LHCN-M2 (cell line): ENCODE measurements at places on chromosomes 1 and 21. TPM values are rescaled to one million over a fixed set of nuclear protein-coding genes. Genes with fewer than 3 reads are reported as not detected.

GRCh38 chr1:205375835-205376545 is 19.3 kb upstream of the KLHDC8A start:
- DNase-seq = peak; percentile 64

Gene TSPAN2
- 0.11 and 0.90 TPM in 2 replicates for total RNA-seq

DNA sequence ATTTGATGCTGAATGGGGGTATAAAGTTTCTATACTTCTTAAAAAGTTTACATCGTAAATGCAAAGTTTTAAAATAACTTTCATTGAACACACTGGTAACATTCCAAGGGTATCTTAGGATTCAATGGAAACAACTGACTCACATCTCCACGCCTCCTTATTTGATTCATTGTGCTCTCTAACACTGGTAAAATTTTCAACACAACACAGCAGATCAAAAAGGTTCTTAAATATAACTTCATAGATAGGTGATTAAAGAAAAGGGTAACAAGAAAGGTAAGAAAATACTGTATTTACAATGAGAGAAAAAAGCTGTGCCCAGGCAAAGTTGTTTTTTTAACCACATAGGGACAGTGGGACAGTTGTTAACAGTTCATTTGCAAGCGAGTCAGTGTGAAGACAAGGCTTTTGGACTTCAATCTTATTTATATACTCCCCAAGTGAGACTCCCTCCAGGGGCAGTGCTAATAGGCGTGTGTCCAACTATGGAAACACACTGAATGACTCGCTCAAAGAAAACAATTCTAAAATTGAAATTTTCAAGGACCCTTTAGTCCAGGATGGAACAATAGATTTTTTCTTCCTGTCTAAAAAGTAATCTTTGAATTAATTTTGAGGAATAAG is 140.5 kb downstream of the TIAM1 start:
- peak; percentile 77 for DNase-seq

Gene GJA8
- total RNA-seq = not detected in 2 replicates

DNA sequence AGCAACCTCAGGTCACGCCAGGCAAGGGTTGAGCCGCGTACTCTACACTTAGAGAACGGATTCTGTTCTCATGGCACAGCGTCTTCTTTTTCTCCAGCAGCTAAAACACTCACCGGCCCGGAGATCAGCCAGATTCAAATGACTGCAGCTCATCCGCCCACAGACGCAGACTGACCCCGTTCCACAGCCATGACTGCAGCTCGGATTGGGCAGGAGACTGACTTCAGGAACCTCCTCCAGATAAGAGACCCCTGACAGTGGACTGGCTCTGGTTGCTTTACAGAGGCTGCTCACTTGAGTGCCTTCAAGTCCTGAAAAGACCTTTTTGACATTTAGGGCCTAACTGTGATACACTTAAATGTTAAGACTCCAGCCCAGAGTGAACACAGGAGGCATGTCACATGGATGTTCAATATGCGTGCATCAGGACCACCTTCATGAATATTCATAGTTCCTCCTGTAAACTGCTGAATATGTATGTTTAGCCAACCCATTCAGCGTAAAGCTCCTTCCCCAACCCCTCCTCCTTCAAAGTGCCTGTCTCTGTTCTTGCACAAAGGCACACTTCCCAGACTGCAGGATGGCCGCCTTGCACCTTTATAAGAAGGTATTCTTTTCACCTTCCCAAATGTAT is 42.6 kb downstream of the BACE2 start:
- DNase-seq = no peak

DNA sequence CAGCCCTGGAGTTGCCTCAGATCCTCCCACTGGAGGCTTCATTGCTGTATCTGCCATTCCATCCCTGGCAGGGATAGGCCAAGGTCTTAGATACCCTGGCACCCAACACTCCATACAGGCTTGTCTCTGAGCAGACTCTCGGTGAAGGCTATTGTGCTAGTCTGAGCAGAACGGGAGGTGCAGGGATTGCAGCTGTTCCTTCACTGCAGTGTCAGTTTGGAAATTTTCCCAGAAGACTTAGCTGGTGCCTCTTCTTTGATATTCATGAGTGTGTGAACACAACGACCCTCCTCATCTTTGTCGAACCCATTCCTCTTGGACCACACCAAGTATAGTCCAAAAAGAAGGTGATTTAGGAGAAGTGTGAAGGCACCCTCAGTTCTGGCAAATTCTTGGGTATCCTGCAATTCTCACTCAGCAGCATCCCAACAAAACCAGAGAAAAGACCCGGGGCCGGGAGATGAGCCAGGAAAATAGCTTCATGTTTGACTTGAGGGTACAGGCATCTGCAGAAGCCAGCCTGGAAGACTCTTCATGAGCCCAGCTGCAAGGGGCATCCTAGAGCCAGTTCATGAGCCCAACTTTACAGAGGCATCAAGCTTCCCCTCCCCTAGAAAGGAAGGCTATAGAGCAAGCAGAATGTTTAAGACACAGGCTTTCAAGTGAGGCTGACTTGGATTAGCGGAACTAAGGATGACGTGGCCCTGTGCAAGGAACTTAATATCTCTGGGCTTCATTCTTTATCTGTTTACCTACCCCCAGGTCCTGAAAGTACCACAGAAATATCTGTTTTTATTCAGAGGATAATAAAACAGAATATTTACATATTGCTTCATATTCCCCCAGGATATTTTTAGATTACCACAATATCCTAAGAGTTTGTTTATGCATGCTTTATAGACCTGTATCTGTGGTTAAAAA is 38.8 kb upstream of the HAO2 start:
- peak; percentile 14 for DNase-seq

- DNase-seq = no peak
Measured at GRCh38 chr1:200602632-200603031, 17.9 kb downstream of the KIF14 start.

Gene L1TD1
- not detected in 2 replicates for total RNA-seq
